ENCODE measurements at places on chromosomes 11 and 22.

- H3K27ac ChIP-seq = no peak overlapping the region
- H3K4me1 ChIP-seq = no peaks in the 10 kb centered on the region
- no peak overlapping the region for H3K4me3 ChIP-seq
- no peaks in the 10 kb centered on the region for H3K27me3 ChIP-seq
- DNase-seq = no peak
Observed at GRCh38 chr11:86398106-86398505, 23.4 kb downstream of the CCDC81 start.

- H3K4me1 ChIP-seq = no peaks in the 10 kb centered on the region
- no peak overlapping the region for H3K4me3 ChIP-seq
- no peaks in the 10 kb centered on the region for H3K27me3 ChIP-seq
- no peak overlapping the region for H3K27ac ChIP-seq
Observed at GRCh38 chr11:43732225-43732624, 51.7 kb downstream of the HSD17B12 start.

DNA sequence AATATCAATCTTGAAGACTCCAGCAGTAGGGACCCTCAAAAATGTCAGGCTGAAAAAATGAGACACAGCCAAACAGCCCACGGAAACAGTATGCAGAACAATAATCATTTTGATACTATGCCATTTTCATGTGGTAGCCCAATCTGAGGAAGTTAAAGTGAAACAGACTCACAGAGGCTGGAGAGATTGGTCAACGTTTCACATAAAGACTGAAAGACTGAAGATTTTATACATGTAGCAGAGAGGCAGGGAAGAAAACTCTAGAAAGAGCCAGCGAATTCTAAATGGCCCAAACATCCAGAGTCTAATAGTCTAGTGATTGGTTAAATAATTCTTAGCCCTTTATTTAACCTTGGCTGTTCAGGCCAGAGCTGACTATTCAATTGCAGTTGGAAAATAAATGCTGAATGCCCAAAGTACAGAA, 49.4 kb downstream of the MAML2 start:
- H3K36me3 ChIP-seq = no peaks in the 10 kb centered on the region
- H3K27ac ChIP-seq = peak overlapping the region; percentile 28
- no peak for DNase-seq
- no peak overlapping the region for H3K4me3 ChIP-seq
- no peaks in the 10 kb centered on the region for H3K4me1 ChIP-seq
- H3K27me3 ChIP-seq = no peaks in the 10 kb centered on the region

DNA sequence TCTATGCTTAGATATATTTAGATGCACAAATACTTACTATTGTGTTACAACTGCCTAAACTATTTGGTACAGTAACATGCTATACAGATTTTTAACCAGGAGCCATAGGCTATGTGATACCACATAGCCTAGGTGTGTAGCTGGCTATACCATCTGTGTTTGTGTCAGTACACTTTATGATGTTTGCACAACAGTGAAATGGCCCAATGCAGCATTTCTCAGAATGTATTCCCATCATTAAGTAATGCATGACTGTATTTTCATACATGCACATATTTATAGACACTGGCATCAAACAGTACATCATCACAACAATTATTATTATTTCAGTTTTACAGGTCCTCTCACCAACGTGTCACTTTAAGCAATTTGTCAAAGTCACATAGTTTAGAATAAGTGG, 979.5 kb upstream of the TENM4 start:
- H3K4me3 ChIP-seq = no peak overlapping the region
- H3K27ac ChIP-seq = no peak overlapping the region
- no peaks in the 10 kb centered on the region for H3K36me3 ChIP-seq
- no peaks in the 10 kb centered on the region for H3K27me3 ChIP-seq
- no peaks in the 10 kb centered on the region for H3K4me1 ChIP-seq

DNA sequence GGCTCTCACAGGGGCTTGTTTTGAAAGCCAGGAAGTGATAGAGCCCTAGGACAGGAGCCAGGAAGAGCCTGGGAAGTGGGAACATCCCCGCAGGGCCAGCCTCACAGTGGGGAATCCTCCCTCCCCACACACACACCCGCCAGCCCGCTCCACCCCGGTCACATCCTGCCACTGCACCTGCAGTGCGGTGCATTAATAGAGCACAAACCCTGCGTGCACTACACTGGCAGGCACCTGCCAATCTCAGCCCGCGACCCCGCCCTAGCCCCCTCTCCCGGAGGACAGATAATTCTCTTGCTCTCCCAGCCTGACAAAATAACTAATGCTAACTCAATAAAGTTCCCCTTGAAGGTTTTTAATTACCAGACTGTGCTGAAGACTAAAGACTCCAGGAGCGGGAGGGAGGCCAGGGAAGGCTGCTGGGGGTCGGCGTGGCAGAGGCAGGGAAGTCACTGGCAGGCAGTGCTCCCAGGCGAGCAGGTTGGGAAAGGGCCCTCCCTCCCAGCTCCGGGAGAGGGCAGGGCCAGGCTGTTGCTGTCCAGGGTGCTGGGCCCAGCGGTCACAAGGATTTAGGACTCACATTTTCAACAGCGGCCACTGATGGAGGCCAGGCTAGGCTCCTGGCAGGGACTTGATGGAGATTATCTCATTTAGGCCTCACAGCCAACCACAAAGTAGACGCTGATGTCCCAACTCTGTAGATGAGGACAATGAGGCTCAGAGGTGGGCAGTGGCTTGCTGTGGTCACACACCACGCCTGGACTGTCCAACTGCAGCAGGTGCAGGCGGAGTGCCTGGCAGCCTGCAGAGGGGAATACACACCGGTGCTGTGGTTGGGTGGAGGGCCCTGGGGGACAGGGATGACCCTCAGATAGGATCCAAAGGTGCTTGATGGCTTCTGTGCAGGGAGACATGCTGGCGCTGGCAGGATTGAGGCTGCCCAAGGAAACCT, 23.9 kb upstream of the TCF20 start:
- H3K27ac ChIP-seq = no peak overlapping the region
- DNase-seq = peak; percentile 66
- no peaks in the 10 kb centered on the region for H3K36me3 ChIP-seq
- no peak overlapping the region for H3K4me3 ChIP-seq
- H3K4me1 ChIP-seq = no peaks in the 10 kb centered on the region

GRCh38 chr22:35379146-35379993, 1.5 kb upstream of the HMOX1 start:
- DNase-seq = no peak
- no peaks in the 10 kb centered on the region for H3K36me3 ChIP-seq
- H3K4me3 ChIP-seq = no peak overlapping the region
- no peaks in the 10 kb centered on the region for H3K4me1 ChIP-seq
- no peak overlapping the region for H3K27ac ChIP-seq

DNA sequence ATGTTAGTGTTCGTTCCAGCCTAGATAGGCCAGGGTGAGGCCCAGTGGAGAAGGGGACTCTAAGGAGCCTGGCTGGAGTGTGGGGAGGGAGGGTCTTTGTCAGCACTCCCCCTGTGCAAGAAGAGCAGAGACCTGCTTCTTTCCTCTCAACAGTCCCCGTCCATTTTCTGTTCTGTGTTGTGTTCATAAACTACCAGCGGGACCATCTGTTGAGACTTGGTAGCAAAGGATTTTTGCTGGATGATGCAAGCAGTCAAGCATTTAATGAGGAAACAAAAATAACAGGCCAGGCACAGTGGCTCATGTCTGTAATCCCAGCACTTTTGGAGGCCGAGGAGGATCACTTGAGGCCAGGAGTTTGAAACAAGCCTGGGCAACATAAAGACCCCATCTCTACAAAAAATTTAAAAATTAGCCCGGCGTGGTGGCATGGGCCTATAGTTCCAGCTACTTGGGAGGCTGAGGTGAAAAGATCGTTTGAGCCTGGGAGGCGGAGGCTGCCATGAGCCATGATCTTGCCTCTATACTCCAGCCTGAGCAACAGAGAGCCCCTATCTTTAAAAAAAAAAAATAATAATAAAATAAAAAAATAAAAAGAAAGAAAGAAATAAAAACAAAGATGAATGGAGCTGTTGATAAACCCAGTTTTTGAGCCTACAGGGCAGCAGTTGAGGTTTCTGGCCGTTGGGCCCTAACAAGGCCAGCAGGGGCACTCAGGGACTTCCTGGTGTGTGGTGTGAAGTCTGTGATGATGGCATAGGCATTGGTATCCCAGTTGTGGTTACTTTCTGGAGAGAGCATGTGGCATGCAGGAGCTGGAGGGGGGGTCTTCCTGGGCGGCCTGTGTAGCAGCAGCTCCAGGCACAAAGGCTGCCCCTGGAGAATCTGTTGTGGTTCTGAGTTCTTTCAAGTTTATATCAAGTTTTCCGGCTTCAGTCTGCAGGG, 1.7 kb upstream of the TXNRD2 start:
- no peaks in the 10 kb centered on the region for H3K27me3 ChIP-seq
- no peaks in the 10 kb centered on the region for H3K36me3 ChIP-seq
- H3K27ac ChIP-seq = peak overlapping the region; percentile 94
- peaks cover 6% of the 10 kb centered on the region for H3K4me1 ChIP-seq
